ENCODE measurements at places on chromosomes 5 and 9.

DNA sequence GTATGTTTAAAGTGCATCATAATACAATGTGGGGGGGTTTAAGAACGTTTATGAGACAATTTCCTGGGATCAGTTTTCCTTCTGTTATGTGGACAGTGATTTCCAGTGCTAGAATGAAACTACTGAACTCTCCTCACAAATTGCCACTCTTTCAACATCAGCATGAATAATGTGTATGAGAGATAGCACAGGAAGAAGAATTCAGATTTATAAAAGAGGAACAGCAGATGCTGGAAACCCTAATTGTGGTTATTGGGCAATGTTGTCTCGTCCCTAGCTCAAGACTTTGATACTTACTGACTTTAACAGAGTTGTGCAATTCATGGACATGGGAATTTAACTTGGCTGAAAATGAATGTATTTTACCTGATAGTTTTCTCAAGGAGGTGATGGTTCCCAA lies 410.8 kb upstream of the MEF2C start:
- DNase-seq, result no peak

DNA sequence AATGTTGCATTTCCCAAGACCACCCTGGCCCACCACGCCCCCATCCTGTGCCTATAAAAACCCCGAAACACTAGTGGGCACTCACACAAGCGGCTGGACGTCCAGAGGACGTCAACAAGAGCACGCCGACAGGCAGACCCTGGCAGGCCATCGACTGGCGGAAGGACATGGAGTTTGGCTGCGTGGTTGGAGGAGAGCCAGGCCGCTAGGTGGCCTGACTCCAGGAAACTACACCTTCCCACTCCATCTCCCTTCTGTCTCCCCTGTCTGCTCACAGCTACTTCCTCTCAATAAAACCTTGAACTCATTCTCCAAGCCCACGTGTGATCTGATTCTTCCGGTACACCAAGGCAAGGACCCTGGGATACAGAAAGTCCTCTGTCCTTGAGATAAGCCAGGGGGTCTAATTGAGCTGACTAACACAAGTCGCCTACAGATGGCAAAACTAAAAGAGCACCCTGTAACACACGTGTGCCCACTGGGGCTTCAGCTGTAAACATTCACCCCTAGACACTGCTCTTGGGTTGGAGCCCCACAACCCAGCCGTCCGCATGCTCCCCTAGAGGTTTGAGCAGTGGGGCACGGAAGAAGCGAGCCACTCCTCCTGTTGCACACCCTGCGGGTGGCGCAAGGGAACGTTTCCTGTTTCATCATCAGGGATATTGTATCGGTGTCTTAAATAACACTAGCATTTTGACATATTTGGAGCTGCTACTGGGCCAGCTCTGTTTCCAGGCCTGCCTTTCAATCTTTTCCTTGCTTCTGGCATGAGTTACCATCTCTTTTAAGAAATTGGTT lies 54.5 kb upstream of the TAF11L2 start:
- no peak for DNase-seq

DNA sequence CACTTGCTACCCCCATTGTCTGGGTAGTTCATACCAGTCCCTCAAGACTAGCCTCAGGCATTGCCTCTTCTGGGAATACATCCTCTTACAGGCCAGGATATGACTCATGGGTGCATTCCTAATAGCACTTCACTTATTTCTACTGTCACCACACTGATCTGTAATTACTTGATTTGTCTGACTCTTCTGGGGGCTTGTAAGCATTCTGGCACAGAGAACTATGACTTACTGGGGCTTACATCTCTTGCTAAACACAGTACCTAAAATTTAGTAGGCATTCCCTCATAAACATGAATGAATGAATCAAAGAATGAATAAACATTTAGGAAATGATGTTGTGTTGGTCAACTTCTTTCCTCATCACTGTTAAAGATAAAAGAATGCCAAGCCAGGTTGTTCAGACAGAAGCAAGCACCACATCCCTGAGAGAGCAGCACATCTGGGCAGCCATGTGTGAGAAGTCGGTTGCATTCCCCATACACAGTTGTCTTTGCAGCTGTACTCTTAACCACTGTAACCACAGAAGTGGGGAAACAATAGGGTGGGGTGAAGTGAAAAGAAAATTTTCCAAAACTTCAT lies 27.6 kb downstream of the IL7R start:
- DNase-seq, result no peak

DNA sequence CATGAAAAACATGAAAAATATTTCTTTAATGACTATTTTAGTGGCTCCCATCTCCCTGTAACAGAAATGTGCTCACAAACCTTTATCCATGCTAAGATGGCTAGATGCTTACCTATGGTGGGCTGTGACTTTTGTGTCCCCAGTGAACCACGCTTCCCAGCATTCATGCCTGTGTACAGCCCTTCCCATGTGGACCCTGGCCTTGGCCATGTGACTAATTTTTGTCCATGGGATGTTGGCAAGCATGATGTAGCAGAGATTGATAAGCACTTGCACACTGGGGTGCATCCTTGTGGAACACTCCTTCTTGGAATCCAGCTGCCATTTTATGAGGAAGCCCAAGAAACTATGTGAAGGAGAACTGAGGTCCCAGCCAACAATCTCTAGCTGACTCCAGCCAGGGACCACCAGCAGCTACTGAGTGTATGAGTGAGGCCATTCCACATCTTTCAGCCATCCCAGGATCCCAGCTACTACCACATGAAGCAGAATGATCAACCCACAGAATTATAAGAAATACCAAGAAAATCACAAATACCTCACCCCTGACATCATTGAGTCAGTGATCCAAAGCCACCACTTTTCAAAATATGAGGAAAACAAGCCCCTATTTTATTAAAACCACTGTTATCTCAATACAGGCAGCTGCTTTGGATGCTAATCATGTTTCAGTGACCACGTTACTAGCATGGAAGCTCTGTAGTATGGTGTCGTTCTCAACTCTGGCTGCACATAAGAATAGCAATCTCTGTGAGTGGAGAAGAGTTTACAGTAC lies 16.1 kb upstream of the RAI14 start:
- no peak for DNase-seq
